ENCODE measurements at places on chromosomes 16 and 17. TPM values are rescaled to one million over a fixed set of nuclear protein-coding genes. Genes with fewer than 3 reads are reported as not detected.

- no peak for DNase-seq
Observed at GRCh38 chr17:32803544-32803943, 73.4 kb downstream of the MYO1D start.

DNA sequence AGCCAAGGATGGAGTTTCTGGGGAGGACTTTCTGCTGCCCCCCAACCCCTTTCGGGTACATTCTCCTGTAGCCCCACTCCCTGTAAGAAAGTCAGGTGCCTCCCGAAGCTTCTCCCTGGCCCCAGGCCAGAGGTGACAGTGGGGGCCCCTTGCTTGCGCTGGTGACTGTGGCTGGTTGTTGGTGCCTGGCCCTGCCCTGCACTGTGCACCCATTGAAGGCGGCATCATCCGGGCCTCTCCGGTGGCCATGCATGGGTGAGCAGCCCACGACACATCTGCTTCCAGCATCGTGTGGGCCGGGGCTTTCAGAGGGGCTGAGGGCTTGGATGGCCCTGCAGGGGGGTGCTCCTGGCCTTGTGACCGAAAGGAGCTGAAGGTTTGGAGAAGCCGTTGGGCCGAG is 297.0 kb downstream of the SEC14L1 start:
- no peak for DNase-seq

GRCh38 chr16:85279825-85280545 is 167.7 kb upstream of the CIBAR2 start:
- DNase-seq = no peak

GRCh38 chr16:4361944-4362311 is 9.7 kb upstream of the VASN start:
- DNase-seq = no peak

DNA sequence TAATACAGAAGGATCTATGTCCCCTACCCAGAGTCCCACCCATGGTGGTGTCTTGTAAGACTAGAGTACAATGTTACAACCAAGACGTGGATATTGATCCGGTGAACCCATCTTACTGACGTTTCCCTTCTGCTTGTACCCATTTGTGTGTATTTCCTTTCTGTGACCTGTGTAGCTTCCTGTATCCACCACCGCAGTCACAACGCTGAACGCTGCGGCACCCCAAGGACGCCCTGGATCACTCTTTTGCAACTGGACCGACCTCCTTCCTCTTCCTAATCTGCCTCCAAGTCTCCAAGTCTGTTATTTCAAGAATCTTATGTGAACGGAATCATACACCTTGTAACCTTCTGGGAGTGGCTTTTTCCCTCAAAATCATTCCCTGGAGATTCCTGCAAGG is 33.5 kb upstream of the CBX4 start:
- DNase-seq = peak; percentile 1

- peak; percentile 58 for DNase-seq
Observed at GRCh38 chr17:57106107-57106835, 21.2 kb downstream of the AKAP1 start.

DNA sequence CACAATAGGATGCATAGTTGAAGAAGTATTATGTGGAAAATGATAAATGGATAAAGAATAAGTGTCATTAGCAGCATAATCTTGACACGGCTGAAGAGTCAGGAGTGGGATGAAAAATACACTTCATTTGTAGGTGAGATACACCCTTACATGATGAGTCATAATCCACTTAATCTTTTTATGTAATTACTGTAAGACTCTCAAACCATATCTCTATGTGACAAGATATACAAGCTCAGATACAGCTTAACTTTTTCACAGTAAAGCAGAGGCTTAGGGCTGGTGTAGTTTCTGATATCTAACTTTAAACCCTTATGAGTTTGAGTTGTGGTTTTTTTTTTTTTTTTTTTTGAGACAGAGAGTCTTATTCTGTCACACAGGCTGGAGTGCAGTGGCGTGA is 101.2 kb downstream of the FTO start:
- DNase-seq = no peak

DNA sequence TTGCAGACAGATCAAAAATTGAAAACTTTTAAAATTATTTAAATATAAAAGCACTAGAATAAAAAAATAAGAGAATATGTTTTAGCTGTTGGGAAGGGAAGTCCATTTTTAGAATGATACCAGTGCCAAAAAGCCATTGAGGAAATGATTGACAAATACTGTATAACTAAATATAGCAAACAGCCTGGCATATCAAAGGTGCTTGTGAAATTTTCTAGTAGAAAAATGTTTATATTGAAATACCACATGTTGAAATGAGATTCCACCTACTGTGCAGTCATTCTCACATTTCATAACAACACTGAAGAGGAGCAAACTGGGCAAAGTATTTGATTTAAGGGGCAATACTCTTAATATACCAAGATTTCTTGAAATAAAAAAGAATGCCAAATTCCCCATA is 183.5 kb downstream of the PHKB start:
- no peak for DNase-seq

- DNase-seq = no peak
Observed at GRCh38 chr17:47704116-47704515, 10.2 kb downstream of the TBKBP1 start.

GRCh38 chr17:45759761-45760160 is 24.4 kb upstream of the CRHR1 start:
- DNase-seq = no peak

GRCh38 chr16:67697422-67698185 is 21.5 kb downstream of the GFOD2 start:
- no peak for DNase-seq

GRCh38 chr17:81667754-81668153 is 1.2 kb downstream of the CCDC137 start:
- DNase-seq = no peak

- no peak for DNase-seq
Observed at GRCh38 chr16:68230956-68231355, 5.0 kb downstream of the ESRP2 start.

DNA sequence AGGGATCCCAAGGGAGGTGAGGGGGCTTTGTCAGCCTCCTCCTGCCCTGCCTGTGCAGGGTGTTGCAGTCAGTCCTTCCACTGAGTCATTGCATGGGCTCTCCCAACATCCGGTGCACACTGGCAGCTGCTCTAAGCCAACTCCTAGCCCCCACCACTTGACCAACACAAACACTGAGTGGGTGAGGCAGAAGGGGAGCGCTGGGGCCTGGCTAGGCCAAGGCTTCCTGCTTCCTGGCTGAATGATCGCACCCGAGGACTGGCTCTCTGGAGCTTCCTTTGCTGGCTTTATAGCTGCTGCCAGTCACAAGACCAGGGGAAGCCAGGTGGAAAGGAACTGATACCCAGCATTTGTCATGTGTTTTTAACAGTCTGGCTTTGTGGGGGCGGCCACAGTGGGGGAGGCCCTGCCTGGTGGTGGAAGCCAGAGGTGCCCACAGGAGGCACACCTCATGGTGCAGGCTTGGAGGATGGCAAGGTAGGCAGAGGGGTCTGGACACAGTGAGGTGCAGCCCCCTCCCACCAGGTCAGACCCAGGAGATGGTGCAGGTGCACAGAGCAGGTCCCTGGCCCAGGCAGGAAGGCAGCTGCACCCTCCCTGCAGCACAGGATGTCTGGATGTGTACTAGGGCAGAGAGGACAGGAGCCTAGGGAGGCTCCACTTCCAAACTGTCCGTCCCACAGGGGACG is 6.8 kb downstream of the MPG start:
- no peak for DNase-seq

LRRC46 gene
- total RNA-seq = 0.36 TPM

ARHGDIG gene
- 6.8 TPM for total RNA-seq

MED13 gene
- total RNA-seq = 104 TPM

KCNJ18 gene
- not detected for total RNA-seq

MYO15B gene
- 1,071 TPM for total RNA-seq

PDIA2 gene
- 0.23 TPM for total RNA-seq

PERCC1 gene
- not detected for total RNA-seq

ZPBP2 gene
- not detected for total RNA-seq

SOX8 gene
- 0.75 TPM for total RNA-seq

TP53TG3B gene
- not detected for total RNA-seq

SKAP1 gene
- total RNA-seq = 2.4 TPM
